Stimulated activated CD4-positive, alpha-beta T cell treated with anti-CD3 and anti-CD28 coated beads, TNF-alpha, amount 100 ng/mL, for 4 hours (primary cell): ENCODE measurements at places on chromosomes 3 and 15.

DNA sequence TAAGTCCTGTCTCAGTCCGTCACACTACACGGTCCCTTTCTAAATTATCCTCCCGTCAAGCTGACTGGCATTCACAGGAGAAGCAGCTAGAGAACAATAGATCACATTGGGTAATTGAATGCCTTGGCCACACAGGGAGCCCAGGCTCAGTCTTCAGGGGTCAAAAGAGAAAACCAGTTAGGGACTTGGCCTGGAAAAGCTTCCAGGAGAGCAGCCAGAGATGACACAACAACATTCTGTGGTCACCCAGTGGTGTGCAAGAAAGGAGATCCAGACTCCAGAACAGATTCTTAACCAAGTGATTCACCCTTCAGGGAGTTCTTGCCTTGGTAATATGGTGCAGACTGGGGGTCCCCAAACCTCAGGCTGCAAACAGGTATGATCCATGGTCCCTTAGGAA is 15.9 kb downstream of the ARHGAP31 start:
- DNase-seq = no peak

GRCh38 chr3:46853441-46854415 is 9.5 kb downstream of the MYL3 start:
- no peak for DNase-seq

GRCh38 chr15:63920504-63921175 is 86.9 kb upstream of the HERC1 start:
- no peak for DNase-seq

DNA sequence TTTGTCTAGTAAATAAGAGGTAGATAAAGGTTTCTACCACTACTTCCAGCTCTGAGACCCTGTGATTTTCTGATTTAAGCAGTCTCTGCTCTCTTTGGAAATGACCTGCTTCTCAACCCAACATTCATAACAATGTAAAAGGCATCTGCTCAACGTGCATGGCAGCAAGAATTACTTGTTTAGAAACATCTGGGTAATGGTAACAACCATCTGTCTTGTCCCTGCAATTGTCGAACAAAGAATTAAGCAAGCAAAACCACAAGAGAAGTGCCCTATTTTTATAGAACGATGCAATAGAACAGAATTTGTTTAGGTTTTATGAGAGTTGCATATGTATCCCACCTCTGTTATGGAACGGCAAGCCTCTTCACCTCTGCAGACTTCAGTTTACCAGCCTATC is 7.1 kb upstream of the FSIP1 start:
- DNase-seq = no peak

DNA sequence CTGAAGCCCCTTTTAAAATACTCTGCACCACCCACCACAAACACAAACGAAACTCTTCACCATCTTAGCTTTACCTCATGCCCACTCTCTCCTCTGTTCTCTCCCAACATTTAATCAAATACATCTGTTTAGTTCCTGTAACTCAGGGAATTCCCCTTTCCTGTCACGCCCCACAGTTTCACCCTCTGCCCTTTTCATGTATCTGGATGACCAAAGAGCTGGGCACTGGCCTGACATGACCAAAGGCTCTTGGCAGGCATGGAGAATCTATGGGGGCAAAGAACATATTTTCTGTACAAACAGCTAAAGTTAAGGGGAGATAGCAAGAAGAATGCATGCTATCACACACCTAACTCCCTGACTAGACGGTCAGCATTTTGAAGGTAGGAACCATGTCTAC is 270.0 kb downstream of the TBL1XR1 start:
- no peak for DNase-seq

DNA sequence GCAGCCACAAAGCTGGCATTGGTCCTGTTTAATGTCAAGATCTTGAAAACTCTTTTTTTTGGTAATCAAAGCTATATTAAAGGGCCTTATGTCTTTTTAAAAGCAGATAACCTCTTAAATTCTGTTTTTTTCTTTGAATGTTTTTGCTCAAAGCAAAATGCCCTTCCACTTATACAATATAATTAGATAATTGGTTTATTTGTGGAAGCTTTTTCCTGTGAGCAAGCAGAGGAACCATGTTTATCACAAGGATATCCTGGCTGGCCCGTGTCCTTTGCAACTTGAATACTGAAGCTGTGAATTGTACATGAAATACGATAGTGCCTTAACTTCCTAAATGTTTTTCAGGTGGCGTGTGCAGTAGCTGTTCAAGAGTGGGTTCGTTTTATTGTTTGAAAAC is 2.6 kb downstream of the ST3GAL6 start:
- DNase-seq = no peak

DNA sequence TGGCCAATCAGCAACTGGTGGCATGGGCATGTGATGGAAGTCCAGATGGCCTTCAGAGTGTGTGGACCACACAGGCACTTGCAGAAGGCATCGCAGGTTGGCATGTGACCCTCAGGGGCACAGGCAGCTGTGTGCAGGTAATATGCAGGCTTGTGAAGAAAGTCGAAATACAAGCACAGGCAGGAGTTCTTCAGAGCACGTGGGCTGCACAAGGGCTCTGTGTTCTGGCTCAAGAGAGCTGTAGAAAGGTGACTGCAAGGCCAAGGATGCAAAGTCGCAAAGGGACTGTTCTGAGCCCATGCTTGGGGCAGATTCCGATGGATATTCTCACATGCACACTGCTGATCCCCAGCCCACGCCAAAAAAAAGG is 8.3 kb downstream of the LRRC2 start:
- DNase-seq = no peak

DNA sequence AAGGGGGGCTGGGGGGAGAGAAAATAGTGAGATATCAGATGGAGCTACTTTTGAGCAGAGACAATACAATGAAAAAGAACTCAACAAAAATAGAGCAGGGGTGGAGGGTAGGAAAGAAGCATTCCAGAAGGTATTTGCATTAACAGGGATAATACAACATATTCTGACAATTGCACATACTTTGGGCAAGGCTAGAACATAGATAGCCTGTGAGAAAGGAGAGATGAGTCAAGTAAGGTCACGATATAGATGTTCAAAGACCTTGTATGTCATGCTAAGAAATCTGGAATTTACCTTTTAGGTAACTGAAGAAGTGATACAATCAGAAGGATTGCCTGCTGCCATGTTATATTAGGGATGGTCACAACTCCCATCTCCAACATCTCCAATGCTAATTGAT is 155.2 kb downstream of the GSK3B start:
- no peak for DNase-seq

DNA sequence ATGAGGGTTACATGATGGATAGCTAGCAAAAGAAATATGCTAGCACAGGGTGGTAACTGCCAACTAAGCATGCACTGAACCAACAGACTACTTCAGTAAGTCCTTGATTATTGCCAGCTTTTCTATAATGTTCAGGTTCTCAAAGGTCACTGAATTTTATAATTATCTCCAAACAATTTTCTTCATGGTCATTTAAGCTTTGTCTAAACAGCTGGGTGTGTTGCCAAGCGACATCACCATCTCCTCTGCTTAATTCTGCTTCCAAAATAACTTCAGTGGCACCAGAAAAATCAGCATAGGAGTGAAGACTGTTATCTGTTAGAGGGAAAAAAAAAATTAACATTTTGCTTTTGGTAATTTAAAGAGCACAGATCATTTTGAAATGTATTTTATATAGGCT is 54.6 kb upstream of the TOP2B start:
- no peak for DNase-seq

GRCh38 chr3:106860182-106860581 is 517.1 kb upstream of the CCDC54 start:
- no peak for DNase-seq

GRCh38 chr3:193029800-193030199 is 112.1 kb upstream of the MB21D2 start:
- no peak for DNase-seq

DNA sequence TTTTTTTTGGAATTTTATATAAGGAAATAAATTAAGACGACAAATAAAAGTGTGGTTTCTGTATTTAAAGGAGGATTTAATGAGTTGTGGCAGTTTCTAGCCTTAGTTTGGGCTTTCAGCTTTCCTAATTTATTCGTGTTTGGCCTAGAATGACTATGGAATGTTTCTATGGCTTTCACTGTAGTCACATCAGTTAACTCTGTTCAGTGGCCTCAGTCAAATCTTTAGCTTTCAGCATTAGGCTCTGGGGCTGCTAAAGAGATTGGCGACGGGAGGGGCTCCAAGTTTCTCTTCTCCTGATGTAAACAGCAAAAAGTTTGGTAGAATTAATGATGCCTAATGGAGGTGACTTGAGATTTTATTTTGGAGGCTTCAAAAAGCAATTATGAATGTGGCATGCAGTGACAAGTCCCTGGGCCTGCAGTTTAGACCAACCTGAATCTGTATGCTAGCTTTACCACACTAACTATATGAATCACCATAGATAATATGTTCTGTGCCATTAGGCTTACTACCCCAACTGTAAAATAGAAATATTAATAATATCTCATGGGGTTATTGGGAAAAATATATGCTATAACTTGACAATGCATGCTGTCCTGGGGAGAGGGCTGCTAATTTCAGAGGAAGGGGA is 47.1 kb upstream of the ADGRG7 start:
- no peak for DNase-seq

DNA sequence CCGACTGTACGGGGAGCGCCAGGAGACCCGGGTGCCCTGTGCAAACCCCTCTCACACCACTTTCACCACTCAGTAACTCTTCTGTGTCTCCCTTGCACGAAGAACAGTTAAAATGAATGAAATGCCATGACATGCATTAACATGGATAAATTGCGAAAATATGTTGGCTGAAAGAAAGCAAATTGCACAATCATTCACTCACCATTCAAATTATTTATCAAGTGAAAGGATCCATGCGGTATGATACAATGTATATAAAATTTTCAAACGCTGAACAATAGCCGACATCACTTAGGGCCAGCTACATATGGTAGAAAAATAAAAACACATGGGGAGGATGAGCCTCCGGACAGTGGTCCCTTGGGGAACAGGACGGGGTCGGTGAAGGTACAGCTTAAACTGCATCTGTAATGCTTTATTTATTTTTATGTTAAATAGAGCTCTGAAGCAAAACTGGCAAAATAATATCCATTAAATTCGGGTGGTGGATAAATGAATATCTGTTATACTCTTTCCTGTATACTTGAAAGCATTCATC is 45.9 kb downstream of the SLC12A8 start:
- DNase-seq = no peak

GRCh38 chr3:1092061-1092460 is 763 bp upstream of the CNTN6 start:
- no peak for DNase-seq

- no peak for DNase-seq
These were observed 160.0 kb upstream of the SNTN start for GRCh38 chr3:63492464-63492863.

- no peak for DNase-seq
These were observed 60.6 kb downstream of the NR1D2 start for GRCh38 chr3:24005669-24006068.

DNA sequence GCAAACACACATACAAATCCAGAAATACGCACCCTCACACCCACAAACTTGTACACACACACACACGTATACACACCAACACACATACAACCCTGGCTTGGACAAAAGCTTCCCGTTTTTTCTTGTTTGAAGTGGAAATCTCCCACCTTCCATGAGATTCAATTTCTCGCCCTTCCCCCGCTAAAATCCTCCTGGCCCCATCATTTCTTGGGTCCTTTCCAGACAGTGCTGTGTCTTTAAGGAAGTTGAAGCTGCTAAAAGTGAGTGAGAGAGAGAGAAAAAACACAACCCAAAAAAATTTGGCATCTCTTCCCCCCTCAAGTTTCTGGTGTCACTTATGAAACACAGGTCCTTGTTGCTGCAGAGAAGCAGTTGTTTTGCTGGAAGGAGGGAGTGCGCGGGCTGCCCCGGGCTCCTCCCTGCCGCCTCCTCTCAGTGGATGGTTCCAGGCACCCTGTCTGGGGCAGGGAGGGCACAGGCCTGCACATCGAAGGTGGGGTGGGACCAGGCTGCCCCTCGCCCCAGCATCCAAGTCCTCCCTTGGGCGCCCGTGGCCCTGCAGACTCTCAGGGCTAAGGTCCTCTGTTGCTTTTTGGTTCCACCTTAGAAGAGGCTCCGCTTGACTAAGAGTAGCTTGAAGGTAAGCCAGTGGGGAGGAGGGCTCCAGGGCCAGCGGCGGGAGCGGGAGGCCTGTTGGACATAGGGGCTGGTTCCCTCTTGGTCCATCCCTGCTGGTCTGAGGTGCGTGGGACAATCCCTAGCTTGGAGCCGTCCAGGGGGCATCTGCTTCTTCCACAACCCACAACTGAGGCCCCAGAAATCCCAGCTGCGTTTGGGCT is at the start of gene ISLR:
ISLR (plus strand) TSS at position 331 of the 839 bp plus-strand sequence. CDS start 1,149 bp downstream, outside the sequence.
- DNase-seq = no peak

DNA sequence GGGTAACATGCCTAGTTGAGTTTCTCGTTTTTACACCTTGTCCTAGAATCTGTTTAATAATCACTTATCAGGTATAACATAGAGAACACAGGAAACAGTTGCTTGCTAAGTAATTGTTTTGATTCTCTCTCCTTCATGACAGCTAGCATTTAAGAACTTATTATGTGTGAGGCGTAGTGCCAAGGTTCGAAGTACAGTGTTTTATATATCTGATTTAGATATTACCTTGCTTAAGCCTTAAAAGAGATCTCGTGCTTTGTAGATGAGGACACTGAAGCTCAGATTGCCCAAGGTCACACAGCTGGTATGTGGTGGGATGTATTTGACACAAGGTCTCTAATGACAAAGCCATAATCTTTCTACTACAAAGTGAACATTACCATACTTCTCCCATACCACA is 29.0 kb upstream of the IFT57 start:
- DNase-seq = no peak

DNA sequence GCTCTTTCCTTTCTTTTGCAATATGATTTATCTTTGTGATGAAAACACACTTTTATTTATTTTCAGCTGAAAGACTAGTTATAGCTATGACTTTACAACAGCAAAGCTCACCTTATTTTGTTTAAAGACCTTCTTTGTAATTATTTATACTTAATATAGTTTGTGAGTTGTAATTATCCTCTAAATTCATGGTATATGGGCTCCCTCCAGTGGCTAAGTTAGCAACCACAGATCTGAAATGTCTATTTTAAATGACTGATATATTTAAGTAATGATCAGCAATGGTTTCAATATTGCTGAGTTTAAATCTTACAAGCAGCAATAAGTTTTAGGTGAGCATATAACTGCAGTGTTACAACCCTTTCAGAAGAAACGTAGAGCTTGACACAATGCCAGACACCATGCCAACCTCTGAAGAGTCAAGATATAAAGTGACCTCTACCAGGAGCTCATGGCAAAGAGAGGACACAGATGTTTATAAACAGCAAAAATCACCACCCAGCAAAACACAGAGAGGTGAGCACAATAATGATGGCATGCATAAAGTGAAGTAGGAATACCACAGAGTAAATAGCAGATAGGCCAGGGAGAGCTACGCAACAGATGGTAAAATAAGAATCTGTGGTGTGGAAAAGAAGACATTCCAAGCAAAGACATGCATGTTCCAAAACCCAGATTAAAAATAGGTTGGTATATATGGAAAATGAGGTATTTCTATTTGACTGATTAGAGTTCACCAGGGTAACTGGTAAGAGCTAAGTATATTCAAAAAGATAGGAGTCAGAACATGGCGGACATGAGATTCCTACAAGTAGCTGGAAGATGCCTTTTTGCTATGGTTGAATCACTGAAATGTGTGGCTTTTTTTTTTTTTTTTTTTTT is 143.7 kb upstream of the ZNF385D start:
- DNase-seq = no peak
